HCEC 1CT (cell line): ENCODE measurements at places on chromosomes 16 and 17.

- no peak for DNase-seq
Observed at GRCh38 chr17:41652461-41652970, 28.1 kb upstream of the KRT17 start.

DNA sequence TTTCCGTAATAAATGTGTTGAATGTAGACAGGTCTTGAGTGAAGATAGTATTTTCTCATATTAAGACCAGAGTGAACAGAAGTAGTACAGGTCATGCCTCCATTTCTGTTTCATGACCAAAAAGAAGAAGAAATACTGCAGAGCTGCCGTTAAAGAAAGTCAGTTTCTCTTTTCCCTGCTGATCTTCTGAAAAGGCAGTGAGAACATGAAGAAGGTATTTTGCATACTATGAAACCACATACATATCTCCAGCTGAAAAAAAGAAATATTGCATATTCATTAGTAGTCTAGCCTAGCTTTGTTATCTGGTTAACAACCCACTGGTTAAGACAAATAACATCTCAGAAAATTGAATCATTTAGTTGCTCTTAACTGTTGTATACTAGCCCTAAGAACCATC is 138.4 kb downstream of the PHKB start:
- no peak for DNase-seq

DNA sequence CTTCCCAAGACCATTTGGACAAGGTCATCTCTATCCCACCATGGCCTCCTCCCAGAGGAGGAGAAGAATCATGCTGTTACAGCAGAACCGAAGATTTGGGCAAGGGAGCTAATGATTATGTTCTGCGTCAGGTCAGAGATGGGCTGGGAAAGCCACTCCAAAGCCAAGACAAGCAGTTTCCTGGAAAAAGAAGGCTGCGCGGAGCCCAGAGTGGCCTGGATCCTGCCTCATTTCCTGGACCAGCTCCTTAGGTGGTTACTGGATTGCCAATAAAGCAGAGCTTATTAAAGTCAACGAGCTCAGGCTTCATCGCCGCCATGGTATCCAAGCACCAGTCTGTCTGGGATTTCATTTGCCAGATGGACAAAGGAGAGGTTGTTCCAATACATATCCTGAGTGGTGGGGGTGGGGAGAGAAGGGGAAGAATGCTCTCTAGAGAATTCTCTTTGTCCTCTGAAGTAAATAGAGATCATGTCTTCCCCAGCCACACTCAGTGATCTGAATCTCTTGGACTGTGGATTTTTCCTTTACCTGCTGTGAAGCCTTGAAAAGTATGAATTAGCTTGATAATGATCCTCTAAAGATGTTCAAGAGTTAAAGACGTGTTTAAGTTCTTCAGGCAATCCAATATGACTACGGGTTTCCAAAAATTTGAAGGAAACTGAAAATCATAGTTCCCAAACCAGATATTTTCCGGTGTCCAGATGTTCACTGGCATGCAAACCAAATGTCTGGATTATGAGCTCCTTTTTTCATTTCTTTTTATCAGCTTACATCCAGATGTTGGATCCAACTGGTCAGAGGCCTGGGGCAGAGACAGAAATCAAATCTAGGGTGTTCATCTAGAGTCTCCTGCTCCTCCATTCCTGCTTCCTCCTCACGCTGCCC is 17.7 kb downstream of the PRAC1 start:
- DNase-seq, result no peak

GRCh38 chr17:61002316-61002736 is 324.7 kb downstream of the BCAS3 start:
- peak; percentile 74 for DNase-seq

DNA sequence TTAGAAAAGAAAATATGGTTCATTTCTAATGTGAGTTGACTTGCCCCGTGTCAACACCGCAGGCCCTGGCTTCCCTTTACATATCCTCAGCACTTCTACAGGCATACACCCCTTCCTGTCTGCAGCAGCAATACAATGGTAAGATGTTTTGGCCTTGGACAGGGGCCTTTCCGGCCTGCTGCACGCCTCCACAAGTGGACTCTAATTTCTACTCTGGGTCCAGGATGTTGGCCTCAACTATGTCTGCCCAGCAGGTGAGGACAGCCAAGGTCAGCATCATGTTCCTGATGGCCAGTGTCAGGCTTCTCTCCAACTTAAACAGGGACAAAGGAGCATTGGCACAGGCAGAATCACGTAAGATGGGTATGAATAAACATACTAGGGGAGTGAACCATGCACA is 11.0 kb downstream of the C17orf67 start:
- DNase-seq, result no peak
